NCI-H510A treated with DMSO at 0.1 percent for 48 hours (cell line): ENCODE measurements at places on chromosomes 12 and 14.

- DNase-seq, result no peak
These were observed 138.6 kb downstream of the EPS8 start for GRCh38 chr12:15650399-15651128.

DNA sequence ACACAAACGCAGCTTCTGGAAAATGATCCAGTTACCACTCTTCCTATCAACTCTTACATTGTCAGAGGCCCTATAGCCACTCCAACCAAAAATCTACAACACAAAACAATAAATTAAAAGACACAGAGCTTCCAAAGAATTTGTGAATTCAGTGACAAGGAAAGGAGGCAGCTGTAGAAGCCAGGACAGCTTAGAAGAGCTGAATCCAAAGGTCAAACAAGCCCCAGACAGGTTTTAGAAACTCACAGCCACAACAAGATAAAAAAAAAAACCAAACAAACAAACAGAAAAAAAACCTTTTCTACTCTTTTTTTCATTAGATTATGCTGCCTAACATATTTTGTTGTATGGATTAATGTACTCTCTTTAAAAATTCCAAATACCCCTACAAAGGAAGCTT is 94.4 kb downstream of the KIF21A start:
- DNase-seq, result no peak

- DNase-seq, result no peak
These were observed 81.6 kb upstream of the SINHCAF start for GRCh38 chr12:31407562-31407961.

DNA sequence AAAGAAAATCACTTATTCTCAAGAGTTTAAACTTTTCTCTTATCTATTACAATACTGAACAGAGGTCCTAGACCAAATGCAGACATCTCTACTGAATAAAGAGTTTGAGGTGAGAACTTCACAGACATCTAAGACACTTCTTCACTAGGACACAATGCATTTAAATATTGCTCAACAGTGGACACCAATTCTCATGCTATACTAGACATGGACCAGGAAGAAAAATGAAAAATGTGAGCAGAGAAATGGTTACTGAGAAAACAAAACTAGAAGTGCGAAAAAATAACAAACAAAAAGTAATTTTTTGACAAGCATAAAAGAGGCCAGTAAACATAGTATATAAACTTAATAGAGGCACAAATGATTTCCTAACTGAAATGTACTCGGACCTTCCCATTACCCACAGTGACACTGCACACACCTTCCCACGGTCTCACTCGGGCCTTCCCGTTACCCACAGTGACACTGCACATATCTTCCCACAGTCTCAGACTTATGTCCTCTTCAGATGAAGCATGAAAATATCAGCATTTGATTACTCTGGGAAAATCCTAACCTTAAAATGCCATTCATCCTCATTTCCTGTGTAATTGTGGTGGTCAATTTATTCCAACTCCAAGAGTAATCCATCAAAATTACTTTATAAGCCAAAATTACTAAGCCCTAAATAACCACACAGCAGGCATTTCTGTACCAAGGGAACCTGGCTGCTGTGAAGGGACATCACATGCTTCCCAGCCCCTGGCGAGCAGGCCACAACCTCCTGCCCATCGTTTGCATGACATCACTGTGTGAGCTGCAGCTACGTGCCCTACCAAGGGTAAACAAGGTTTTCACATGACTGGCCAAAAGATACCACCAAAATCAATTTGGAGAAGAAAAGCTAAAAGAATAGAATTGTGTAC is 6.4 kb downstream of the SLC15A4 start:
- peak; percentile 20 for DNase-seq

DNA sequence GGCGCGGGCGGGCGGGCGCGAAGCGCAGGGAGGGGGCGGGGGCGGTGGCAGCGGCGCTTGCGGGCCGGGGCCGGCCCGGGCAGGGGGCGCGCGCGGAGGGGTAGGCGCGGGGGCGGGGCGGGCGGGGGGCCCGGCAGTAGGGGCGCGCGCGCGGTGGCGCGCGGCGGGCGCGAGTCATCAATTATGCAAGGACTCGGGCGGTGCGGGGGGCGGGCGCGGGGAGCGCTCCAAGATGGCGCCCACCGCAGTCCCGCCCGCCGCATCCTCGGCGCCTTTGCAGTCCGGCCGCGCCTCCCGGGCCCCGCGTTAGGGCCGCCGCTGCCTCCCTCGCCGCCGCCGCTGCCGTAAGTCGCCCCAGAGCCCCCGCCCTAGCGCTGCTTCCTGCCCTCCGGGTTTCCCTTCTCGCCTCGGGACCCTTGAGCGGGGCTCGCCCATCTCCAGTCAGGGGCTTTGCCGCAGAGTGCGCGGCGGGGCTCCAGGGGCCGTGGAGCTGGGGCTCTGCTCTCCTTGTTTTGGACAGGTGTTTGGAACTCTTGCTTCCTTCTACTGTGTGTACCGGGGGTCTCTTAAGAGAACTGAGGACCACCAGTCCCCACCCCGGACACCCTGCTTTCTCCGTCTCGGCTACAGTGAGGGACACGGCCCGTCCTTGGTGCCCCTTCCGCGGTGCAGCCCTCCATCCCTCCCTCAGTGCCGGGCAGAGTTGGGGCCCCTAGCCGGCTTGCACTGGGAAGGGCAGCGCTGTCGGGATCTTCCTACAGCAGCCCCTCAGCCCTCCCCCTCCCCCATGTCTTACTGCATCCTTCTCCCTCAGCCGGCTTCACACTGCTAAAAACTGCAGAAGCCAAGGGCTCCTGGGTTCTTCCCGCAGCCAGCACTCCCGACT is at the start of gene SCN8A:
TSS of gene SCN8A (plus strand) at position 218 of the 886 bp plus-strand sequence. CDS start 71,585 bp downstream, outside the sequence.
- peak; percentile 71 for DNase-seq

DNA sequence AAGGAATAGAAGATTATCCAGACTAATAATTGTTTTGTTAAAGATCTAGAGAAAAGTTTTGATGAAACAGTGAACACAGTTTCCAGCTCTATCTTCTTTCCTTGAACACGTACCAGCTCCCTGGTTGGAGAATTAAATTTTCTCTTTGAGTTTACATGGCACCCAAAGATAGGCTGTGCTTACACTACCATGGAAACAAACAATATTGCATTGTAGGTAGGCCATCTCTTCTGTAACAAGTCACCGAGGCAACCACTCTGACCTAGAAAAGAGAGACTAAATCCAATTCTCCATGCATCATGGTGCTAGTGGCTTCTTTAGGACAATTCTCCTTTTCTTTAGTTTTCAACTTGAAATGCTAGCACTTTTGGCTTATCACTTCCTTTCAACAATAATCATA is 9.9 kb downstream of the BMAL2 start:
- DNase-seq, result no peak

- no peak for DNase-seq
These were observed 21.6 kb downstream of the GLTP start for GRCh38 chr12:109858764-109859163.

- DNase-seq, result peak; percentile 1
These were observed 1058.4 kb downstream of the LRFN5 start for GRCh38 chr14:42665083-42665482.

DNA sequence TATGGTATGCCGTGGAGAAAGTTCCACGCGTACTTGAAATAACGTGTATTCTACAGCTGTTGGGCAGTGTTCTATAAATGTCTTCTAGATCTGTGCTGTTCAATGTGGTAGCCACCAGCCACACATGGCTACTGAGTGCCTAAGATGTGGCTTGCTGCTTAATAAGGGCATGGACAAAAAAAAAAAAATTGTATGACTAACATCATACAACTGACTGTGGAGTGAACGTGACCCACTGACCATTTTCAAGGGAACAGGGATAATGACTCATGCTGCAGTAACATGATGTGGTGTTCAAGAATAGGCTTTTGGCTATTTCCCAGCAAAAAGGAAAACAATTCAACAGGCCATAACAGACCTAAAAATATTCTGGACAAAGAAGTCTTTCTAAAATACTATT is 13.0 kb downstream of the ATG14 start:
- DNase-seq, result no peak

DNA sequence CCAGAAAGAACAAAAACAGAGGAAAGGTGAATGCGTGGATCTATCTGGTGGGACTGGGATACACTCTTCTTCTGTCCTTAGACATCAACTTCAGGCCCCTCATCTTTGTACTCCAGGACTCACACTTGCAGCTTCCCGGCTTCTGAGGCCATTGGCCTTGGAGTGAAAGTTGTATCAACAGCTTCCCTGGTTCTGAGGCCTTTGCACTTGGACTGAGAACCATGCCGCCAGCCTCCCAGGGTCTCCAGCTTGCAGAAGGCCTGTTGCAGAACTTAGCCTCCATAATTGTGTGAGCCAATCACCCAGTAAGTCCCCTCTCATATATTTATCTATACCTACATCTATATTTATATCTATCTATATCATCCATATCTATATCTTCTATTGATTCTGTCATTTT is 218.4 kb downstream of the SOX5 start:
- DNase-seq, result no peak

DNA sequence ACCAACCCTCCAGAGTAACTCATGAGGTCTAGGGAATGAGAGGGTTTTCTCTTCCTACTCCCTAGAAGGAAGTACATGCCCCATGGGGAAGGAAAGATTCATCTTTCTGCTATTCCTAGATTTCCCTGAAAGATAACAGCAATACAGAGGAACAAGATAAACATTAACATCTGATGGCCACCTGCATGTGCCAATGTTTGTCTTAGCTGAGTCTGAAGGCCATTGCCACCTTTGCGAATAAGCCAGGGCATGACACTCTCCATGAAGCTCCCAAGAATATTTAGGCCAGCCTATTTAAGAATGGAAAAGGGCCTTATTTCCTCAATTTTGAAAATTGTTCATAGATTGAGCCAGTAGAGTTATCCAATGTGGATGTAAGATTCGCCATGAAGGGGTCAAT is 26.0 kb downstream of the IGF1 start:
- DNase-seq, result no peak

GRCh38 chr12:46609273-46609623 is 216.5 kb downstream of the SLC38A4 start:
- no peak for DNase-seq

DNA sequence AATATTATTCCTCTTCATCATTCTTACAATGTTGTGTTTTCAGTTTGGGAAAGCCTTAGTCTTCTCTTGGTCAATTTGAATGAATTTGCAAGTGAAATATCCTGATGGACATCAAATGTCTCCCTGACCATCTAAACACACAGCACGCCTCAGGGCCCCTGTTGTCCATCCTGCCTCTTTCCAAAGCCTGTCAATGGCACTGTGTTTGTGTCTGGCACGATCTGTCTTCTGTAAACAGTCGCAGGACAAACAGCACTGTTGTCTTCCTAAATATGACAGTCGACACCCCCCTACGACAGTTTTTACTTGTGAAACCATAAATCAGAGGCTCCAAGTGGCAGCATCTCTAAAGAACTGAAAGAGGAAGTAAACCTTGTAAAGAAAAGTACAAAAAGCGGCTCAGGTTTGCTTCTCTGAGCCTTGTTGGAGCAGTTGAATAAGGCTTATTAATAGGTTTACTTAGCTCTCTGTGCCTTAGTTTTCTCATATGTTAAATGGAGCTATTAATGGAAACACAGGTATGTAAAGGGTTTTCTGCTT is 285.8 kb downstream of the NRXN3 start:
- no peak for DNase-seq

GRCh38 chr14:99035712-99036610 is 236.0 kb downstream of the BCL11B start:
- no peak for DNase-seq

DNA sequence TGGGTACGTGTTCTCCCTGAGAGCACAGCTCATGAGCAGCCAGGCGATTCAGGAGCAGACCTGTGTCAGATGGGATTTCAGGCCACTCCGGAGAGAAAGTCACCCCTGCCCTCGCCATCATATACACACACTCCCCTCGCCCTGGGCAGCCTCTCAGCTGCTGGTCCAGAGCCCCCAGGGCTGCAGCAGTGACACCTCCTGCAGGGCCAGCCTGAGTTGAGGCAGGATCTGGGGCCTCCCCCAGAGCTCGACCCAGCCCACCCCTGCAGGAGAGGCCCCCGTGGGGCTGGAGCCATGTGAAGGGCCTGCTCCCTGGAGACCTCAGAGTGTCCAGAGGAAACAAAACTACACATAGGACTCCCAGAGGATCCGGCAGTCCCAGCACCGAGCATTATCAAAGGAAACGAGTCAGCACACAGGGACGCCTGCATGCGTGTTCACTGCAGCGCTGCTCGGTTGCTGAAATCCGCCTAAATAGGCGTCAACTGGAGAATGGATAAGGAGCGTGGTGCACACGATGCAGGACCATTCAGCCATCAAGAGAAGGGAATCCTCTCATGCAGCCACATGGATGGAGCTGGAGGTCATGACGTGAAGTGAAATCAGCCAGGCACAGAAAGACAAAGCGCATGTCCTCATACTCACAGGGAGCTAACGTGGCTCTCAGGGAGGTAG is 104.0 kb downstream of the TNFAIP2 start:
- no peak for DNase-seq

DNA sequence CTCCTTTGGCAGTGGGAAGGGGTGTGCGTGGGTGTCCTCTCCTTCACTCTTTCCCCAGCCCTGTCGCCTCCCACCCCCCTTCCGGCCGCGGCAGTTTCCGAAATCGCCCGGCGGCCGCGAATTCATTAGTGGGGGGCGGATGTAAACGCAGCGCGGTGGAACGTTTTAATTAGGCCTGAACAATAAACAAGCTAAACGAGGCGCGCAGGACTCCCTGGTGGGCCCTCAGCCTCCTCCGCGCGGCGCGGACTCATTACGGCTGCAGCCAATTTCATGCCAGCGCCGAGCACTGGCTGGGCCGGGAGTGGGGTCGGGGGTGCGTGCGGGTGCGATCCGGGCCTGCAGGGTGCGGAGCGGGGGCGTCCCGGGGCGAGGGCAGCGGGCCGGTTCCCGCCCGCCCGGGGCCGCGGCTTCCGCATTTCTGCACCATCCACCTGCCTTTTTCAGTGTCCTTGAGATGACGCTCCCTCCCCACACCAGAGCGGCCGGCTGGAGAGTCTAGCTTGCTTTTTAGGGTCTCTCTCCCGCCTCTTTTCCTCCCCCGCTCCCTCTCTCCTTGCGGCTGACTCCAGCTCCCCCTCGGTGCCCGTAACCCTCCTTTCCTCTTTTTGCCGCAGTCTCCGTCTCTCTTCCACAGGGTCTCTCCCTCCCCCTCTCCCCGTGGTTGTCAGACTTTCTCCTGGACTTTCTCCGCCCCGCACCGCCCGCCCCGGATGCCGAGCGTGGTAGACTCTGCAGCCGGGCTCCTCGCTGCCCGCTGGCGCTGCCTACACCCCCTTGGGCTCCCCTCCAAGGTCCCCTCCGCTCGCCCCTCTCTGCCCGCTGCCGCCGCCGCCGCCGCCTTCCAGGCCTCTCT is at the start of gene CISTR:
TSS of gene CISTR (minus strand) at position 644 of the 856 bp plus-strand sequence.
- DNase-seq, result no peak

DNA sequence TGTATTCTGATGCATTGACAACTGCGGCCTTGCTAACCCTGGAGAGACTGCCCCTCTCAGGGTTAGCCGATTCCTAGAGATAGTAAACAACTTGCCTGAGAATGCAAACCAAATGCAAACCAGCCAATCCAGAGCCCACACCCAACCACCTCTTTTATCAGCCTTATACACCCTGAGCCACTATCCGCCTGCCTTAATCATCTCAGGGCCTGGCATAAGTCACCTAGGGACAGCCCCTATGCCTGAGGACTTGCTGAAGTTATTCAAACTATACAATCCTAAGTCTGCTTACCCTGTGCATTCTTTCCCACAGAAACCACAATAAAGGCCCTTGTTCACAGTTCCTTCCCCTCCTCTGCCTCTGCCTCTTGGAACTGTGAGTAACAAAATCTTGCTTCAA is 177.2 kb downstream of the KCNA5 start:
- no peak for DNase-seq

- no peak for DNase-seq
These were observed 7.5 kb upstream of the DPF3 start for GRCh38 chr14:72901361-72901760.
